Karpas-422 (cell line): ENCODE measurements at places on chromosomes 13 and 19.

DNA sequence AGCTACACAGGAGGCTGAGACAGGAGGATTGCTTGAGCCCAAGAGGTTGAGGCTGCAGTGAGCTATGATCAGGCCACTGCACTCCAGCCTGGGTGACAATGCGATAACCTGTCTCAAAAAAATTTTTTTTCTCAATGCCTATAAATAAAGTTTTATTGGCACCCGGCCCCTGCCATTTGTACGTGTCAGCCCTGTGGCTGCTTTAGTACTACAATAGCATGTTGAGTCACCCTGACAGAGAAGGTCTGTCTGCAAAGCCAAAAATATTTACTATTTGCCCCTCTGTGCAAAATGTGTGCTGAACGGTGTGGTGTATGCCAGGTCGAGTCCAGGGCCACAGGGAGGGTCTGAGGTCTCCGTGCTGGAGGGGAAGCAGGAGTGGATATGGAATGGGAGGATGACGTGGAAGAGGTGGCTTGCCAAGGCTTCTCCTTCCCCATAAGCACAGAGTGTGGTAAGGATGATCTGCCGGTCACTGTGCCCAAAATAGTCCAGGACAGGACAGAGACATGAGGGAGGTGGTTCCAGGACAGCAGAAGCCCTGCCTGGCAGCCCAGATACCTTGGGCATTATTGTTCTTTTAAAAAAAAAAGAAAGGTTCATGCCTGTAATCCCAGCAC is 10.0 kb downstream of the NMRK2 start:
- H3K27me3 ChIP-seq = no peaks in the 10 kb centered on the region
- H3K36me3 ChIP-seq = no peaks in the 10 kb centered on the region
- DNase-seq = peak; percentile 60
- no peak overlapping the region for H3K27ac ChIP-seq
- H3K4me3 ChIP-seq = no peak overlapping the region

DNA sequence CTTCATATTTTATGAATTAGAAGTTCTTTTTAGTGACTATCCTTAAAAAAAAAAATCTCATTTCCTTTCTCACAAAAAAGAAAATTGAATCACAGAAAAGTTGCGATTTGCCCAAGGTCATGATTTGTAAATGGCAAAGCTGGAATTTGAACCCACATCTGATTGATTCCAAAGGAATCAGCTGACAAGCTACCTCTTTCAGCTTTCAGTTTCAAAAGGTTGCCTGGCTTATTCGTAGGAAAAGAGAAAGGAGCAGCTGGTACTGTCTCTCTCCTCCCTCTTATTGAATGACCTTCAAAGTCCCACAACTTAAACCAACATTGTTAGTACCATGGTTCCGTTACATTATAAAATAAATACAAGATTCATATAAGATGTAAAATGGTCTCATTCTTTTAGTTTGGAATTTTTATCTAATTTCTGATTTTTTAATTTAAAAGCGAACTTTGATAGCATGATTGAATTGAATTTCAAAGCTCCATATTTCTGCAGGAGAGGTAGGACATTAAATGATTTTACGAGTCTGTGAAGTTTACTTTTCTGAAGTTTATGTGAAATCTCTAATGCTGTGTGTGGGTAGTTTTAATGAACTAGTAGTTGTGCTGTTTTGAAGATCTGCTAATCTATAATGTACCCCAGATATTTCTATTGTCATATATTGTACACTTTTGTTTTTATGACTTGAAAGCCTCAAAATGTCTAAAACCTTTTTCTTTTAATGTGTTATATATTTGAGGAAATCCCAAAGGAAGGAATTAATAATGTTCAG is 18.5 kb upstream of the KCTD4 start:
- DNase-seq = no peak
- H3K36me3 ChIP-seq = no peaks in the 10 kb centered on the region
- no peak overlapping the region for H3K4me3 ChIP-seq
- peaks cover 30% of the 10 kb centered on the region for H3K4me1 ChIP-seq

- DNase-seq = no peak
- H3K4me3 ChIP-seq = no peak overlapping the region
- H3K36me3 ChIP-seq = no peaks in the 10 kb centered on the region
These were observed 24.1 kb upstream of the PEG3 start for GRCh38 chr19:56864443-56865125.

GRCh38 chr19:6084821-6085220 is 25.5 kb downstream of the RFX2 start:
- H3K27me3 ChIP-seq = no peaks in the 10 kb centered on the region
- no peak for DNase-seq
- H3K27ac ChIP-seq = no peak overlapping the region
- H3K4me1 ChIP-seq = peaks cover 20% of the 10 kb centered on the region
- H3K36me3 ChIP-seq = no peaks in the 10 kb centered on the region
- H3K4me3 ChIP-seq = no peak overlapping the region

DNA sequence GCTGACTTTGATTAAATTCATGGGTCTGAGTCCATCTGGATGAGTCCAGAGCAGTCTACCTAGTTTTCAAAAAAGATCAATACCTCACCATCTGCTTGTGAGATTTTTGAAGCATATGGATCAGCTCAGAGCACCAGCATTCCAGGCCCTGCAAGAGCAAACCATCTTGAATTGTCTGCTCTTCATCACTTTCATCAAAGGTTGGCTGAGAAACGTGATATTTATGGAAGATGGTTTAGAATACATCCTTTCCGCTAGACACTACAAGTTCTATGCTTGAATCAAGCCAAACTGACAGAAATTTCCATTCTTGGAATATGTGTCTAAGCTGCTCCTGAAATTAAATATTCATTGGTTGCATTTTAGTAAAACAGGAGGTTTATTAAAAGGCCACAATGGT is 190.3 kb downstream of the KCNRG start:
- no peak overlapping the region for H3K27ac ChIP-seq
- peaks cover 16% of the 10 kb centered on the region for H3K4me1 ChIP-seq
- H3K27me3 ChIP-seq = no peaks in the 10 kb centered on the region
- no peak overlapping the region for H3K4me3 ChIP-seq
- no peaks in the 10 kb centered on the region for H3K36me3 ChIP-seq

DNA sequence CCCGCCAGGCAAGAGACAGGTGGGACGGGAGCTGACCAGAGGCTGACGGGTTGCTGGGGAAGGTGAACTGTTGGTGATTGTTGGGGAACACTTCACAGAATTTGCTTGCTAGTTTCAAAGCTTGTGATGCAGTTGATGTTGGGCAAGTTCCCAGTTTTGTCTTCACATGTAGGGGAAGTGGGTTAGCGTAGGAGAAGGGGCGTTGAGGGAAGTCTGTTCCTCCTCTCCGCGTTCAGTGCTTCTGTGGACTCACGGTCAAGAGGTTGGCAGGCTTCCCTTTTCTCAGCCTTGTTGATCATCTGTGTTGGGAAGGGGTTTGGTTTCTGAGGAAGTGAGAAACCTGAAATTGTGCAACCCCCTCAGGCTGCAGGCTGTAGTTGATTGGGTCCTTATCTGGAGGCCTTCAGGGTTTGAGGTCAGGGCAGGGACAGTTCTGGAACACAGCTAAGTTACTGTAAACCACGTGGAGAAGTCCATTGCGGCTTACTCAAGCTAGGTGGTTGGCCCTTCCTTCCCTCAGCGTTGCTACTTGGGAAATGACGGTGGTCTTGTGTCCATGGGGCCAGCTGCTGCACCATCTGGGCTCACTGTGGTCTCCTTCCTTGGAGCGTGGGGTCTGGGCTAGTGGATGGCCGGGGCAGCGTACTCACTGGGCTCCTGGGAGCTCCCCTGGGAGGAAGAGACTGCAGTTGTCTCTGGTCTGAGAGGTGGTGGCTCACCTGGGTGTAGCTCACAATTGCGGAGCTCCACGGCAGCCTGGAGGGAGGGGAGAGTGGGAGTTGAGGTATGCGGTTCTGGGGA is 7.5 kb downstream of the RPS9 start:
- peaks cover under 1% of the 10 kb centered on the region; the same call in 1 of the 2 replicates for H3K4me1 ChIP-seq
- no peak overlapping the region for H3K27ac ChIP-seq
- peaks cover 43% of the 10 kb centered on the region for H3K36me3 ChIP-seq
- no peak overlapping the region for H3K4me3 ChIP-seq
- peak; percentile 76 for DNase-seq
